ENCODE measurements at places on chromosomes 16 and 17.

GRCh38 chr17:78925662-78926555 lies 722 bp upstream of the TIMP2 start:
- DNase-seq, result no peak

- no peak for DNase-seq
These were observed 17.1 kb upstream of the CRK start for GRCh38 chr17:1473170-1473569.

- DNase-seq, result peak; percentile 76
These were observed 24.8 kb downstream of the CCR7 start for GRCh38 chr17:40540448-40540847.

DNA sequence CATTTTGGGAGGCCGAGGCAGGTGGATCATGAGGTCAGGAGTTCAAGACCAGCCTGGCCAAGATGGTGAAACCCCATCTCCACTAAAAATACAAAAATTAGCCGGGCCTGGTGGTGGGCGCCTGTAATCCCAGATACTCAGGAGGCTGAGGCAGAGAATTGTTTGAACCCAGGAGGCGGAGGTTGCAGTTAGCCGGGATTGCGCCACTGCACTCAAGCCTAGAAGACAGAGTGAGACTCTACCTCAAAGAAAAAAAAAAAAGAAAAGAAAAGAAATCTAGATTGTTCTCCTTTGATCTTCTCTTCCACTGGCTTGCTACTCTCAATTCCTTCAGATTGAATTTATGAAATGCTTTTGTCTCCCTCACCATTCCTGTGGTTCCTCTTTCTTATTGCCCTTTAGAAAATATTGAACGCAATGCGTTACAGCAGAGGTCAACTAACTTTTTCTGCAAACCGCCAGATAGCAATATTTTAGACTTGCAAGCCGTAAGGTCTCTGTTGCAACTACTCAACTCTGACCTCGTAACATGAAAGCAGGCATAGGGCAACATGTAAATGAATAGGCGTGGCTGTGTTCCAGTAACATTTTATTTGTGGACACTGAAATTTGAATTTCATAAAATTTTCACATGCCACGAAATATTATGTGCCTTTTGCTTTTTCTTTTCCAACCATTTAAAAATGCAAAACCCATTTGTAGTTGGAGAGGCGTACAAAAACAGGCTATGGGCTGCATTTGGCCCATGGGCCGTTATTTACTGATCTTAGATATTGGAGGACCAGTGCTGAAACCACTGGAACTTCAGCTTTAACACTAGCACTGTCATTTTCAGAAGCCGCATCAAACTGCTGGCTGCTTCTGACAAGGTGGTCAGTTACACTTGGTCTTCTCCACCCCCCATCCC lies 24.8 kb downstream of the PITPNC1 start:
- DNase-seq, result no peak

DNA sequence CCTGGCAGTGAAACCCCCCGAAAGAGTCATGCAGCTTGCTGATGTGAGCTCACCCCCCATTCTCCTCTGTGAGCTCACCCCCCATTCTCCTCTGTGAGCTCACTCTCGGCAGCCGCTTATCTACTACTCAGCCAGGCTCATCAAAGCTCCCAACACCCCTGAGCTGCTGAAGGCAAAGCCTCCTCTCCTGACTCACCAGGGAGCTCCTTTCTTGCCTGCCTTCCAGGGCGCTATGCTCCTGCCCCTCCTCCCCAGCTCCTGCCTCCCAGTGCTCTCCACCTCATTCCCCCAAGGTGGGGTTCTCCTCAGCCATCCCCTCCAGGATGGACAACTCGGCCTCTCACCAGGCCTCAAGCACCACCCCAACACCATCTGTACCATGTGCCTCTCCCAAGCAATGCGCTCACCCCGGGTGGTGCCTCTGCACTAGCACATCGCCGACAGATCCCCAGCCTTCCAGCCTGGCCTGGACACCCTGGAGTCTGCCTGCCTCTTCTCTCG lies 27.7 kb upstream of the FAAP100 start:
- DNase-seq, result no peak

GRCh38 chr16:50669741-50670140 lies 11.4 kb downstream of the SNX20 start:
- no peak for DNase-seq

DNA sequence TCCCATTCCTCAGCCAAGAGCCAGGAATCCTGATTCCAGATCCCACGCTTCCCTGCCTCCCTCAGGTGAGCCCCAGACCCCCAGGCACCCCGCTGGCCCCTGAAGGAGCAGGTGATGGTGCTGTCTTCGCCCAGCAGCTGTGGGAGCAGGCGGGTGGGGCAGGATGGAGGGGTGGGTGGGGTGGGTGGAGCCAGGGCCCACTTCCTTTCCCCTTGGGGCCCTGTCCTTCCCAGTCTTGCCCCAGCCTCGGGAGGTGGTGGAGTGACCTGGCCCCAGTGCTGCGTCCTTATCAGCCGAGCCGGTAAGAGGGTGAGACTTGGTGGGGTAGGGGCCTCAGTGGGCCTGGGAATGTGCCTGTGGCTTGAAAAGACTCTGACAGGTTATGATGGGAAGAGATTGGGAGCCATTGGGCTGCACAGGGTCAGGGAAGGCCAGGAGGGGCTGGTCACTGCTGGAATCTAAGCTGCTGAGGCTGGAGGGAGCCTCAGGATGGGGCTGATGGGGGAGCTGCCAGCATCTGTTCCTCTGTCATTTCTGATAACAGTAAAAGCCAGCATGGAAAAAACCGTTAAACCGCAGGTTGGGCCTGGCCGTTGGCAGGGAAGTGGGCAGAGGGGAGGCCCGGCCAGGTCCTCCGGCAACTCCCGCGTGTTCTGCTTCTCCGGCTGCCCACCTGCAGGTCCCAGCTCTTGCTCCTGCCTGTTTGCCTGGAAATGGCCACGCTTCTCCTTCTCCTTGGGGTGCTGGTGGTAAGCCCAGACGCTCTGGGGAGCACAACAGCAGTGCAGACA lies at the start of gene SPN:
Gene SPN, plus strand, starts transcription at position 232 of the 791 bp plus-strand sequence. Its CDS starts 482 bp downstream, at position 714.
- DNase-seq, result no peak

- DNase-seq, result no peak
These were observed 6.0 kb upstream of the BHLHA9 start for GRCh38 chr17:1264196-1264595.

GRCh38 chr17:8137645-8138373 lies 13.9 kb upstream of the HES7 start:
- no peak for DNase-seq

- DNase-seq, result peak; percentile 54
These were observed 5.5 kb downstream of the IGSF6 start for GRCh38 chr16:21646721-21647561.

GRCh38 chr16:57485916-57486857 lies at the start of gene DOK4:
Gene DOK4, minus strand, starts transcription at chr16:57486493. Its CDS starts 6,986 bp downstream, at chr16:57479507.
- DNase-seq, result peak; percentile 79

- no peak for DNase-seq
These were observed 24.3 kb downstream of the ITGB3 start for GRCh38 chr17:47277921-47278320.

GRCh38 chr16:4370570-4371356 lies 885 bp upstream of the VASN start:
- no peak for DNase-seq

DNA sequence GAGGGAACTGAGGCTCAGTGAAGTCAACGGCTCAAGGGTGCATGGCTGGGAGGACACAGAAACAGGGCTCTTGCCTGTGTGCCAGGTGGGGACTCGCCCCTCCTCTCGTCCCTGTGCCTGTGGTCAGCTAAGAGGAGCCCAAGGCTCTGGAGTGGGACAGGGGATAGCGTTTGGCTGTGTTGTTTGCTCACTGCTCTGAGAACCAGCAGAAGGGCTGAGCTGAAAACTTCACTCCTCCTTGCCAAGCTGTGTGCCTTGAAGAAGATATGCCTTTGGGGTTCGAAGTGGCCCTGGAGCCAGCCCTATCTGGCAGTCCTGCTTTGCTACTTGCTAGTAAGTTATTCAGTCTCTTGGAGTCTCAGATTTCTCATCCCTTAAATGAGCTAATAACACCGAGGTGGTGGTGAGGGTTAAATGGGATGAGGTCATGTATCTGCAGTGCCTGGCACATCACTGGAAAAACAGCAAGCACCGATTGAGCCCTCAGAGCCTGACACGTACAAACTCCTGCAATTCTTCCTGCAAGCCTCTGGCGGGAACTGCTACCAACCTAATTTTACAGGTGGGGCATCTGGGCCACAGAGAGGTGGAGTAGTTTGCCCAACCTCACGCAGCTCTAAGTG lies 17.7 kb downstream of the FOXL1 start:
- no peak for DNase-seq

DNA sequence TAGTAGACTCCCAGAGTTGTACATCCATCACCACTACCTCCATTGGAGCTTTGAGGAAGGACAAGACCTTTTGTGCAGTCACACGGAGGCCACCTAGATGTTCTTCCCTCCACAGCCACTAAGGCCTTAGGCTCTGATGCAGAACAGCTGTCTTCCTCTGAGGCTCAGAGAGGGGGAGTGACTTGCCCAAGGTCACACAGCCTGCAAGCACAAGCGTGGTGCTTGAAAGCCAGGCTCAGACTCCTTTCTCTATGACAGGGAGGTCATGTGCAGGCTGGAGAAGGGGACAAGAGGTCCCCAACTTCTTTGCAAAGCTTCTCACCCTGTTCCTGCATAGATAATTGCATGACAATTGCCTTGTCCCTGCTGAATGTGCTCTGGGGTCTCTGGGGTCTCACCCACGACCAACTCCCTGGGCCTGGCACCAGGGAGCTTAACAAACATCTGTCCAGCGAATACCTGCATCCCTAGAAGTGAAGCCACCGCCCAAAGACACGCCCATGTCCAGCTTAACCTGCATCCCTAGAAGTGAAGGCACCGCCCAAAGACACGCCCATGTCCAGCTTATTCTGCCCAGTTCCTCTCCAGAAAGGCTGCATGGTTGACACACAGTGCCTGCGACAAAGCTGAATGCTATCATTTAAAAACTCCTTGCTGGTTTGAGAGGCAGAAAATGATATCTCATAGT lies 12.7 kb downstream of the SCGB1C2 start:
- DNase-seq, result no peak

- no peak for DNase-seq
These were observed 28.2 kb downstream of the NEUROD2 start for GRCh38 chr17:39579318-39580081.

DNA sequence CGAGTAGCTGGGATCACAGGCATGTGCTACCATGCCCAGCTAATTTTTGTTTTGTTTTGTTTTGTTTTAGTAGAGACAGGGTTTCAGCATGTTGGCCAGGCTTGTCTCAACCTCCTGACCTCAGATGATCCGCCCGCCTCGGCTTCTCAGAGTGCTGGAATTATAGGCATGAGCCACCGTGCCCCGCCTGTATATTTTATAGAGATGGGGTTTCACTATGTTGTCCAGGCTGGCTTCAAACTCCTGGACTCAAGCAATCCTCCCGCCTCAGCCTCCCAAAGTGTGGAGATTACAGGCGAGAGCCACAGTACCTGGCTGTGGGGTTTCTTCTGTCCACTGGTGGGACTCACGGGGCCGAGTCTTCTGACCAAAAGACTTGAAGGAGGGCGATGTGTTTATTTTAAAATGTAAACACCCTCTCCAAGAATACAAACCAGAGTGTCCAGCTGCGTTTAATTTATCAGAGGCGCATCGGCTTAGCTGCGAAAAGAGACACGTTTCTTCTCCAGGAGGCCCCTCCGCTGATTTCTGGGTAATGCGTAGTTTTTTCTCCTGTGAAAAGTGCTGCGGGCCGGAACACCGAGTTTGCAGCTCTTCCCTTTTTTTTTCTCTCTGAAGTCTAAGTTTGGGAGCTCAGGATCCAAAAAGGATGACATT lies 86.9 kb upstream of the CIBAR2 start:
- no peak for DNase-seq

- no peak for DNase-seq
These were observed 160.1 kb upstream of the IRX3 start for GRCh38 chr16:54446639-54447038.

DNA sequence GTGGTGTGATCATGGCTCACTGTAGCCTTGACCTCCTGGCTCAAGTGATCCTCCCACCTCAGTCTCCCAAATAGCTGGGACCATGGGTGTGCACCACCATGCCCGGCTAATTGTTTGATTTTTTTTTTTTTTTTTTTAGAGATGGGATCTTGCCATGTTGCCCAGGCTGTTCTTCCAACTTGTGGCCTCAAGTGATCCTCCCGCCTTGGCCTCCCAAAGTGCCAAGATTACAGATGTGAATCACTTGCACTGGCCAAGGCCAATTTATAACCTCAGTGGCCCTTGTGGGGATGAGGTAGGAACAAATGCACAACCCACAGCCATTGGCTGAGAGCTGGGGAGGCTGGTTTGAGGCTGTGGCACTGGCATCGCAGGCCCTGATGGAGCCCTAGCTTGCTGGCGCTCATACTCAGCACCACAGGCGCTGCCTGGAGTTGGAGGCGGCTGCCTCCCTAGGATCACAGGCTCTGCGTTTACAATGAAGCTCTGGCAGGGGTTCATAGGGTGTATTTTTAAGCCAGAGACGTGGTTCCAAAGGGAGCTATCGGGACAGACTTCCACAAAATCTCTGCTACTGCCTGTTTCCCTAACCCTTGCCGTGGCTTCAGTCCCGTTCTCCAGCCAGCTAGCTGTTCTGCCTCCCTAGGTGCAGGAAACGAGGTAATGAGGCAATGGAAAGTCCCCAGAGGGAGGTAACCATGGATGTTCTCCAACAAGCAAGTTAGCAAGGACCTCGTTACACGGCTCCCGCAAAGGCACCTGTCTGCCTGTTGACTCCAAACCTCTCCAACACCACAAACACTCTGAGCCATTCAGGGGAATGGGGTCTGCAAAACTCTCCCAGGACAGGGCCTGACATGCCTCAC lies 2.9 kb downstream of the ABCA3 start:
- DNase-seq, result no peak

GRCh38 chr16:75501359-75501758 lies 6.1 kb upstream of the CHST6 start:
- DNase-seq, result no peak

- no peak for DNase-seq
These were observed 84.8 kb downstream of the ENGASE start for GRCh38 chr17:79159471-79159870.

- DNase-seq, result no peak
These were observed 1.6 kb upstream of the ARMC7 start for GRCh38 chr17:75108193-75108592.

GRCh38 chr17:50668025-50668837 lies 33.5 kb downstream of the ABCC3 start:
- no peak for DNase-seq

DNA sequence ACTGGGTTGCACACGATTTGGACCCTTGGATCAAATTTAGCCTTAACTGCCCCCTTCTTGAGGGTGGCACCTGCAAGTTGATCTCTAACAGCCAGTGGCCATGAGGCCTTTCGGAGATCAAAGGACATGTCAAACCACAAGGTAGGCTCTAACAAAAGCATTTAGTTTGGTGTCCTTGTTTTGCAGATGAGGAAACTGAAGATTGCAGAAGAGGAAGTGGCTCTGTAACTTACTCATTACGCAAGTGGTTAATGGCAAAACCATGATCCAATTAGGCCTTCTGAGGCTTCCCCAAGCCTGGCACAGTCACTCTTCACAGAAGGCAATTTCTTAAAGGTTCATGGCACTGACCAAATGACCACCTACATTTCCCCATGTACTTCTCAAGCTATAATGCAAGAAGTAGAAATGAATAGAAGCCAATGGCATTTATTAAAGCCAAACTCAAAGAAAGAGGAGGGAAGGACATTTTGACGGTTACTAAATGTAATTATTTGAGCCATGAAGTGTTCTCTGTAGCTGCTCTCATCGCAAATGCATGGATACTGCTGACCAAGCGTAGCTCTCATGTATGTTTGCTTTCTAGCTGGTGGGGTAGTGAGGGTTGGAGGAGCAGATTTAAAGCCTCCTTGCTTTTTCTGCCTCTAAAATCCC lies 32.8 kb upstream of the ABCC12 start:
- DNase-seq, result no peak
